ENCODE measurements at places on chromosomes 6 and 20.

- no peak for DNase-seq
These were observed 145.3 kb downstream of the TFAP2B start for GRCh38 chr6:50963952-50964351.

GRCh38 chr6:10332111-10332510 lies 82.8 kb downstream of the TFAP2A start:
- no peak for DNase-seq

GRCh38 chr20:18588574-18588933 lies 700 bp downstream of the DTD1 start:
- no peak for DNase-seq

DNA sequence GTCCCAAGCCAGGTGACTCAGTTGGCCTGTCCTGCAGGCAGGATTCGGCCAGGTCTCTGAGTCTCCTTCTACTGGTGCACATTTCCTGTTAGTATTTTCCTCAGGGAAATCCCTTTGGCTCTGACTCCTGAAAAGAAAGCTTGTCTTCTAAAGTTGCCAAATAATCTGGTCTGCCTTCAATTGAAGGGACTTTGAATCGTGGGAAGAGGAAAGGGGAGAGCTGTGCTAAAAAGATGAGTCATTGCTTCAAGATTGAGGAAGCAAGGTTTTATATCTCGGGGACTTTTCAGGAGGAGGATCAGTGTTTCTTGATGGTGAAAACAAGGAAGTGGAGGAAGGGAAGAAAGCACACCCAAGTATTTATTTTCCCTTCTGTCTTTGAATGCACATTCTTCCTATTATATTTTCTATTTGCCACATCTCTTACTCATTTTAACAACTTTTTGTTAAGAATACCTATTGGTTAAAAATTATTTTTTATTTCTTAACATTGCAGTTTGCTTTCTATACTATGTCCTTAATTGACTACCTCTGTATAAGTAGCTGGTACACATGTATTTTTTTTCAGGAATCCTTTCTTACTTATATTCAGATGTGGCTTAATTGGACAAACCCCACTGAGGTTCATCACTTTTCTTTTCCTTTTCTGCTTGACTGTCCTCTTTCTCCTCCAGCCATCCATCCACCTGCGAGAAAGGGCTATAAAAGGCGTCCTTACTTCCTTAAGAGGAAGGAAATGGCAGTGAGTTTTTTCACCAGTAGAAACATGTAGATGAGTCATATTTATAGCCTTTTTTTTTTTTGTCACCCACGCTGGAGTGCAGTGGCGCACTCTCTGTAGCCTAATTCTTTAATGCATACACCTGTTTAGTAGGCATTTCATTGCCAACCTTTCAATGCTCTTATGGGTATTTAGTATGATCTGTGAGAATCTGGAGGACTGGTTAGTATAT lies 15.0 kb upstream of the IFNGR1 start:
- DNase-seq: no peak

- DNase-seq: no peak
These were observed 7.6 kb upstream of the MTHFD1L start for GRCh38 chr6:150857945-150858308.

DNA sequence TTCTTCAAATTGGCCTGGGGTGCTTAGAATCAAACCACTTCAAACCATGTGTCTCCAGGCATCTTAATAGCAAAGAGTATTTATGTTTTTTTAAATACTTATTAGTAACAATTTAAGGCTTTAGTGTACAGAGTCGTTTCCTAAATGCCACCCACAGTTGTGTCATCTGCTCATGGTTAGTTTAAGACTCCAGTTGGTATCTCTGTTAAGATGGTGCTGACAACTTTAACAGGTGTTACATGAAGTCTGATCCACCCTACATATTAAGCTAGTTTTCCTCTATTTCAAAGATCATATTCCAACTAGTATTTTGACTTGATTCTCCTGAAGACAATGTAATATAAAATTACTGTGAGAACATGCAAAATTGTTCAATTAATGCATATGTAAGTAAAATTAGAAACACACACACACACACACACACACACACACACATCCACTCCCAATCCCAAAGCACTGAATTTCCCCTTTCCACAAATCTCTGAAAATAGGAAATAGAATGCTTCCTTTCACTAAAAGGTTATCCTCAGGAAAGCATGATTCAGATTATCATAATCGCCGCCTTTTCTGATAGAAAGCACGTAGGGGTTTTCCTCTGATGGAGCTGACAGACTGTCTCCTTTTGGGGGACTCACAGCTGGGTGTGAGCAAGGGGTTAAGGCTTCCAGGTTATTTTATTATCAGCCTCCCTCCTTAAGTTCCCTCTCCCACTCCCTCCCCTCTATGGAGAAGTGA lies 10.5 kb downstream of the CNKSR3 start:
- DNase-seq: no peak

- DNase-seq: no peak
These were observed 36.5 kb downstream of the NOX3 start for GRCh38 chr6:155419161-155419560.

DNA sequence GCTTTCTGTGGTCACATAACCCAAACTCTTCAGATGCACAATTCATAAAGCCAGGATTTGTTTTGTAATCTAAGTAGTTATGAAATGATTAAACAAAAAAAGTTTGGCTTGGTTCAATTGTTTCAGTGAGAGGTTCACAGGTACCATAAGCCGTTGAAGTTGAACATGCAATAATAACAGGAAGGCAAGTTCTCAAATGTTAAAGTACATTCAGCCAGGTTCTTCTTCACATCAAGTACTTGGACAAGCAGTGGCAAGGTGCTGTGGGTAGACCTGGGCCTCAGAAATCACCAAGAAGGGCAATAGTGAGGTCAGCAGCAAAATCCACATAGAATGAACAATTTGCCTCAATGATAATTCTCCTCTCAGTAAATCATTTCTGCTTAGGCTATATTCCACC lies 175.5 kb downstream of the EPM2A start:
- no peak for DNase-seq

- no peak for DNase-seq
These were observed 35.3 kb downstream of the TGM3 start for GRCh38 chr20:2331106-2331505.

GRCh38 chr20:2751878-2752566 lies 48.4 kb downstream of the CPXM1 start:
- peak; percentile 42 for DNase-seq

DNA sequence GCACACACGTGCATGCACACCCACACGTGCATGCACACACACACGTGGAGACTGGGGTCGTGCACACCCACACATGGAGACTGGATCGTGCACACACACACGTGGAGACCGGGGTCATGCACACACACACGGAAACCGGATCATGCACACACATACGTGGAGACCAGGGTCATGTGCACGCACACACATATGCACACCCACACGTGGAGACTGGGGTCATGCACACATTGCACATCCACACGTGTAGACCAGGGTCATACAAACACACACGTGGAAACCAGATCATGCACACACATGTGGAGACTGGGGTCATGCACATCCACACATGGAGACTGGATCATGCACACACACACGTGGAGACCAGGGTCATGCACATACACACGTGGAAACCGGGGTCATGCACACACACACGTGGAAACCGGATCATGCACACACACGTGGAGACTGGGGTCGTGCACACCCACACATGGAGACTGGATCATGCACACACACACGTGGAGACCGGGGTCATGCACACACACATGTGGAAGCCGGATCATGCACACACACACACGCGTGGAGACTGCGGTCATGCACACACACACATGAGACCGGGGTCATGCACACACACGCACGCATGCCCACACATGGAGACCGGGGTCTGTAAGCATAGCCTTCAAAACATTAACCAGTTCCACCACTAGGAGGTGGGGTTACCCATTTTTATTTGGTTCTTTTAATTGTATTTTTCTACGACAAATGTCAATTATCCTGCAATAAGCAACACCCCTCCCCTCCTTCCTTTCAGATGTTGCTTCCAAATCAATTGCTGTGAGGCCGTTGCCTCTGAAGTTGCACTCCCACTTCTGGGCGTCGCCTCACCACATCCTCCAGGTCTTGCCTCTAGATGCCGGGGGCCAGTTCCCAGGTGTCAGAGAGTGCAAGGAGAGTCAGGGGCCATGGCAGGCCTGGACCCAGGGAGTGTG lies 95.8 kb downstream of the TMEM242 start:
- DNase-seq: no peak

DNA sequence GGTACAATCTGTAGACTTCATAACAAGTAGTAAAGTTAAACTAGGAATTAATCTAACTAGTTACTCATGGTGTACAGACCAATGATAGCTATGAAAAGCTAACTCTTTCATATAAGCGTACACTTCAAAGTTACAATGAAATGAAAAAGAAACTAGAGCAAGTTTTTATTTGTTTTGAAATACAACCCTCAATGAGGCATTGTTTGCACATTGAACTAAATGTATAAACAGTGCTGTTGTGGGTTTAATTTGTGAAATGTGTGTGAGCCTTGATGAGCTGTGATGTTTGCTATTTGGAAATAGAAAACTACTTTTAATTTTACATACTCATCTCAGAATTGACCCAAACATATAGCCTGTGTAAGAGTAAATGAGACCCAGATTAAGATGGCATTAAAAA lies 11.1 kb upstream of the EYA4 start:
- DNase-seq: no peak

DNA sequence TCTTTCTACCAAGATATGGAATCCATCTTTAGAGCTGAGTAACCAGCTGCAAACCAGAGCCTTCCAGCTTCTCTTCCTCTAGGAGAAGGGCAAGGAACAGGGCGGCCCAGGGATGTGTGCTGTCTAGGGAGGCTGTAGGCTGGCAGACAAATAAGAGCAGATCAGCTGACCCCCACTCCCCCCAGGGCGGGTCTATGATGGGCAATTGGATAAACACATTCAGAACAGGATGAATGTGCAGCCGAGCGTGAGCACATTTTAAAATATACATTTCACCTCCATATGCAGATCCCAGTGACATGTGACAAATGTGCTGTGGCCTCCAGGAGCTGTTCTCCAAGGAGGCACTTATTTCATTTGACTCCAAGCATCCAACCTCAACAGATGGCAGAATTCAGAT lies 580.1 kb downstream of the PTPRT start:
- no peak for DNase-seq

DNA sequence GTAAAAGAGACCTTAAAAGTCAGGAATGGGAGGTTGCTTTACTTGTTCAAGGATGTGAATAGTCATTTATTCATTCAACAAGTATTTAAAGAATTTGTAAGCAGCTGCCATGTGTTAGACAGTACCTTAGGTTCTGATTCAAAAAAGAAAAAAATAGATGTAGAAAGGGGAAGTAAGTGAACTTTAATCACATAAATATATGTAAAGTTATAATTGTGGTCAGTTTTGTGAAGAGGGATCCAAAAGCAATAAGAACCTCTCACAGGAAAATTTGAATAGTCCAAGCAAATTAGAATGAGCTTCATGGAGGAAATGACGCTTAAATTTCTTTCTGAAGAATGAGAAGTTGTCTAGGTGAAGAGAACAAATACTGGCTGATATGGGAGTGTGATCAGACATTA lies 596.1 kb upstream of the CITED2 start:
- no peak for DNase-seq

DNA sequence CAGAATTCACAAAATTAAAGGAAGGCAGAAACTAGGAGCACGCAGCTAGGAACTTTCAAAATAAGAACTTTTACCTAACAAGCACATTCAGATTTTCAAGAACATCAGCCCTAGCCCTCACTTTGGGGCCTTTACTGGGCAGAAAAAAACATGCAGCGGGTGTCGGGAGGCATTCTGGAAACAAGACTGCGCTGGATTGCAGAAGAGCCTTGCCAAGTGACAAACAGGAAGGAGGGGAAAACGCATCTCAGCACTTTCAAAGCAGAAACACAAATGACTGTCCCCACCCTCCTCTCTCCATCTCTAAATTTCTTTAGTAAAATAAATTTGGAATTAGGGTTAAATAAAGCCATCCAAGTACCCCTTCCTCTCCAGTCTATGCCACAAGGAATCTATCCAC lies 74.6 kb upstream of the RREB1 start:
- no peak for DNase-seq

GRCh38 chr6:118408863-118409262 lies 139.2 kb upstream of the PLN start:
- no peak for DNase-seq

DNA sequence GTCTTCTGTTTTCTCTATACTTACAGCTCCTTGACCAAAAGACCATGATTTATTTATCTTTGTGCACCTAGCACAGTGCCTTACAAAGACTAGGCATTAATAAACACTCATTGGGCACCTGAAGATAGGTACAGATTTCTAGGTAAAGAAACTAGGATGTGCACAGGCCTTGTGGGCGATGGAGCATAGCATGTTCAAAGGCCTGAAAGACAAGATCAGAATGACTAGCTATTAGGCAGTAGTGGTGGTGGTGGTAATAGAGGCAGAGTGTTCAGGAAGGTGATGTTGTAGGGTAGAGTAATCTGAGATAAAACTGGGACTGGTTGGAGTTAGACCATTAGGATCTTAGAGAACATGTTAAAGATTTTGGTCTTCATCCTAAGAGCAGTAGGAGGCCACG lies 3.9 kb downstream of the TXLNB start:
- DNase-seq: no peak

- no peak for DNase-seq
These were observed 4.3 kb downstream of the CRIP3 start for GRCh38 chr6:43304361-43304760.

DNA sequence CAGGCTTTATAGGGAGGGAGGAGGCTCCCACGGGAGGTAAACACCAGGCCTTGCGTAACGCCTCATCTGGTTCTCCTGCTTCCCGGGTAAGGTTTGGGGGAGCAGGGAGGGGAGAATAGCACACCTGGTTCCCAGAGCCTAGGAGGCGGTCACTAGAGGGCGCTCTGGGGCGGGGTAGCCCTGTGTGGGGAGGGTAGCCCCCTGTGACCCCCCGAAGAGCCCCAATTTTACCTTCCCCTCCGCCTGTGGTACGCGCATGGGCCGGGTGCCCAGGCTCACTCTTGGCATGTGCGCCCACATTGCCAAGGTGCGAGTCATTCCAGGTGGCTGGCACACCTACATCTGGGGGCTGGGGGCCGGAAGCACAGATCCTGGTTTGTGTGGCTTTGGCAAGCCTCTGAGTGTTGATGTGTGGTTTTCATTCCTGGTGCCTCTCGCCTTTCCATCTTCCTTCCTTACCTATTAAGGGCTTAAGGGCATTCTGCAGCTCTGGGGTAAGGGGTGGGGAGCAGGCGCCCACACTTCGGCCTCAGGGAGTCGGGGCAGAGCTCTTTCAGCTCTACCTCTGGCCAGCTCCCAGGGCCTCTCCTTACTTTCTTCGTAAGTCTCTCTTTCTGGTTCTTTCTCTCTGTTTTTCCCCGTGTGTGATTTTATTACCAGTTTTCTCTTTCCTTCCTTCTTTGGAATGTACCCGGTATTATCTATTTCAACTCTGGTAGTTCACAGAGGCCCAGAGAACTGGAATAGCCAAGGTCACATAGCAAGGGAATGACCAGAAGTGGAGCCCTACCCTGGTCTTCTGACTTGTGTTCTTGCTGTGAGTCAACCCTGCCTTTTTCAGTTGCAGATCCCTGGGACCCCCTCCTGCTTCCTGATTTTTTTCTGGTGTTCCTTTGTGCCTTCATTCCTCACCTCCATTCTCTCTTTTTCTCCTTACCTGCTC lies 492 bp upstream of the RNF39 start:
- DNase-seq: no peak

All from stimulated activated CD4-positive, alpha-beta T cell treated with anti-CD3 and anti-CD28 coated beads, TNF-alpha, amount 100 ng/mL, for 1 hour (primary cell).